ENCODE measurements at places on chromosomes 5 and 9.

- no peak for DNase-seq
Observed at GRCh38 chr5:132257131-132258101, at the start of gene PDLIM4. TSS of gene PDLIM4 (plus strand) at chr5:132257696. CDS start at chr5:132257735, 39 bp downstream.

DNA sequence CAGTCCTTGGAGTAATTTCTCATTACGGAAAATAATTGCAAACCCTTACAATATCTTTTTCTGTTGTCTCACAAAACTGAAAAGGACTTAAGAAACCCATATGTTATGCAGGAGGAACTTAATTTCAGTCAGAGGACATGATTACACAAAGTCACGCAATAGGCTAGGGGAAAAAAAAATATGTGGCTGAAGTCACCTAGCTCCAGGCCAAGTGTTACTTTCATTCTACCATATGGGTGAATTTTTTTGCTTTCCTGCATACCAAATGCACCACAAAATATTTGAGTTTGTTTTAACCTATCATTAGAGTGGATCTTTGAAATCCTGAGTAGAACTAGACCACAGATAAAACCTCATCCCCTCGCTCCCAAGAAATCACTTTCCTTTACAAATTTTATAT lies 523.5 kb downstream of the CAAP1 start:
- DNase-seq, result no peak

DNA sequence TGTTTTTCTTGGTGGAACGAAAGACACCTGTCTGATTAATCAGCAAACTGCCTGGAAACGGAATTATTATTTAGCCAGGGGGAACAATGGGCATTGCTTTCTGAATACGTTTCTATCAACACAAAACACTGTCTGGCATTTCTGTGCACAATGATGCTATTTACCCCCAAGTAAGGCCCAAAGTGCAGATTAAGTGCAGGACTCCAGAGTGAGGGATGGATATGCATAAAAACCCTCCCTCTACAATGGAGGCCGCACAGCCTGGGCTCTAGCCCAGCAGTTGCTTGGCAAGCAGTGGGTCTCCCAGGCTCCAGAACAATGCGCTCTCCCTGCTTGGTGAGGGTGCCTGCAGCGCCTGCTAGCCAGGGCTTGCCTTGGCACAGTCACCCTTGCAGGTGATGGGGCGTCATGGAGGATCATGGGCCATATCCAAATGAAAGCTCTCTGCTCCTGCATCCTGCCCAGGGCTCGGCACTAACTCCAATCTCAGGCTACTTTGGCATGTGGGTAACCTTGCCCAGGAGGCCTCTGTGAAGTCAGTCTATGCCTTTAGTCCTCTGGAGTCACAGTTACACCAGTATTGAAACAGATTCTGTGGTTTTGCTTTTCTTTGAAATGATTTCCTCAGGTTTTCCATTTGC lies 11.5 kb upstream of the SPATA24 start:
- peak; percentile 33 for DNase-seq

DNA sequence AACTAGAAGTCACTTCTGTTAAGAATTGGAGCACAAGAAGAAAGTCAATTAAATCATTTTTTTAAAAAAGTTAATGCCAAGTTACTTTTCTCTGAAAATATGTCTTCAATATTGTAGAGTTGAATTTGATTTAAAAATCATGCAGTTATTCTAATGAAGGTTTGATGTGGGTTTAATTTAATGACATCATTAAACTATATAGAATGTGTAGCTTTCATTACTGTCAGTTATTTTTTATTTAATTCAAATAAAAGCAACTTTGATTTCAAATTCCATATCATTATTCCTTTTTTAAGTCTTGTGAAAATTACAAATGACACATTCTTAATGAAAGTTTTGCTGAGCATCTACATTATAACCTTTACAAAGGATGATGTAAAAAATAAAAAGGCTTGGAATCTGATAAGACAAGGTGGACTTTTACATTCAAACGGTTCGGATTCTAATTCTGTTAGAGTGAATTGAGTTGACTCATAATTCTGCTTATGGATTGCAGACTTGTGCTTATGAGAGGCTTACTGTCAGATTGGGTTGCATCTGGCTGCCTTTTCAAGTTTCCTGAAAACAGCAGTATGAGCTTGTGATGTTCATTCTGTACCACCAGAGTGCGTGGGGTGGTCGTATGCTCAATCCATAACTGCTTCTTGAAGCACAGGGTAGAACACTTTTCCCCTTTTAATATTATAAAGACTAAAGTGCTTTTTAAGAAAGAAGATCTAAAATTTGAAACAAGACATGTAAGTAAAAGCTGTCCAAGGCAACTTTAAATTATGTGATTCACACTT lies 253.0 kb upstream of the ARRDC3 start:
- no peak for DNase-seq

- DNase-seq, result no peak
Observed at GRCh38 chr9:22117511-22118384, 108.6 kb upstream of the CDKN2B start.

DNA sequence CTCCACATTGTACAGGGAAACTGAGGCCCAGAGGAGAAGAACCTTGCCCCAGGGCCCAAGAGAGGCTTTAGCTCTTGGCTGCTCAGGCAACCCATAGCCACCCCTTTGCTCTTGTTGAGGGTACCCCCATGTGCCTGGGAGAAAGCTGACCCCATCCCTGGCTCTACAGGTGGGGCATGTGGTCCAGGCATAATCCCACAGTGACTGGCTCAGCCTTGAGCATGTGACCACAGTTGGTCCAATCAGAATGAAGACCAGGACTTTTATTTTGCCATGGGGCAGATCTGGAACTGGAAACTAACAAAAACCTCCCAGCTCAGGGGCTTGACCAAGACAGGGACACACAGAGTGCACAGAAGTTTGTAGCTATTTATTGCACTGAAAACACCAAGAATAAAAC lies 29.3 kb downstream of the SLC6A7 start:
- DNase-seq, result no peak

DNA sequence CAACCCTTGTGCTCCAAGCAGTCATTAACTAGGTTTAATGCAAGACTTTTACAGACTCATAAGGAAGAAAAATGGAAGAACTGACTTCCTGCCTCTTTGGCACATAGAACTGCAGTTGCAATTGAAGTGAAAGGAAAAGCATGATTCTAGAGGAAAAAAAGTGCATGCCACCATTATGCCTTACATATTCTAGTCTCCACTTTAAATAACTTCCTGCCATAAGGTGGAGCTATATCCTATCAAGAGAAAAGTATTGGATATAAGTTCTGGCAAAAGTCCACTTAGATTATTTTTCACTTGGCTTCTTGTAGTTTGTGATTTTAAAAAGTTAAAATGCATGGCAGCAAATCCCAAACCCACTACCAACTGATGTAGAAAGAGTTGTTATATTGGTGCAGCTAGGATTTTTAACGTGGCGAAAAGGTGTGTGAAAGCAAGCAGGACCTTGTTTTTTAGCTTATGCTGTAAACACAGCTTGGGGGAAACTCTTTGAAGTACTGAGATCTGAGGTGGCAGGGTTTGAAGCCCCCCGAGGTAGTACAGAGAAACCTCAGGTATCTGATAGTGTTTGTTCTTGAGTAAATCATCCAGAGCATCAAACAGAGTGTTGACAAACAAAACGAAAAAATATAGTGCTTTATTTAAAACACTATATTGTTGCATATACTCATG lies 117.9 kb downstream of the ANXA1 start:
- no peak for DNase-seq

DNA sequence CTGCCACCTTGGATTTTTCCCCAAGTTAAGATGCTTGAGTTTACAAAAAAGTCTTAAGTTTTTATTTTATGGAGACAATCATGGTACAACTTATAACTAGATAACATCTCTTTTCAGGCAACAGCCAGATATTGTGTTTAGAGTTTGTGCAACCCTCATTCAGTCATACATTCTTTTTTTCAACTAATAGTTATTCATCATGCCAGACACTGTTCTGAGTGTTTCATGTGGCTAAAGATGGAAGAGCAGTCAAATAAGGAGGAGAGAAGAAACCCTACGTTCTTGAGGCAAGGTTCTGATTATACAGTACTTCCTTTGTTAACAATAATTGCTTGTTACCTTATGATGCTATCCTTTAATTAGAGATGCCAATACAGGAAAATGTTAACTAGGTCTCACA lies 42.1 kb upstream of the ZNF462 start:
- DNase-seq, result no peak

GRCh38 chr9:86045654-86046053 lies 53.7 kb downstream of the GOLM1 start:
- DNase-seq, result no peak

DNA sequence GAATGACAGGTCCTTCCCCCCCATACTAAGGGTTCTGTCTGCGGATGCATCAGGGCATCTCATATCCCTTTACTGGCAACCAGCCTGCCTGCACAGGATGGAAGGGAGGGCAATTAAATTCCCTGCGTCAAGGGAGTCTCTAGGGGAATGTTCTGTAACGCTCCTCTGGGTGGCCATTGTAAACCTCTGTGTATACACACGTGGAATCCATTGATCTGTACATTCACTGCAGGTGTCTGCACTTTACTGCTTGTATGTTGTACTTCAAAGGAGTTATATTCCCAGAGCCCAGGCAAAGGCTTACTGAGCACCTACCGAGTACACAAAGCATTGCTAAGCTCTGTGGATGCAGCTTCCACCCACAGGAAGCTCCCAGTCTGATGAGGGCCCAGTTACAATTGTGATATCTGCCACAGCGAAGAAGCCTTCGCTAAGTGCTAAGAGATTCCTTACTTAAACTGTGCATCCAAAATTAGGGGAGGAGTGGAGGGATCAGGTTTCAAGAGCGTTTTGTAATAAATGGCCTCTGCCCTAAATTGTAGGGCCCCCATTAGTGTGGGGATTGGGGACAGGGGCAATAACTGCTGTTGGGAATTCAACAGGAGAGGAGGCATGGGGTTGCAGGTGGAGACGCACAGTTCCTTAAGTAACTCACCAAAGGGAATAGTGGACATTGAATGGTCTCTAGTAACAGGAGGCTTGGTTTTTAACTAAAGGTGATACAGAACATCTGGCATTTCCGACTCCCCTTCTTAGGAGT lies 1.5 kb upstream of the RETREG1 start:
- DNase-seq, result no peak

DNA sequence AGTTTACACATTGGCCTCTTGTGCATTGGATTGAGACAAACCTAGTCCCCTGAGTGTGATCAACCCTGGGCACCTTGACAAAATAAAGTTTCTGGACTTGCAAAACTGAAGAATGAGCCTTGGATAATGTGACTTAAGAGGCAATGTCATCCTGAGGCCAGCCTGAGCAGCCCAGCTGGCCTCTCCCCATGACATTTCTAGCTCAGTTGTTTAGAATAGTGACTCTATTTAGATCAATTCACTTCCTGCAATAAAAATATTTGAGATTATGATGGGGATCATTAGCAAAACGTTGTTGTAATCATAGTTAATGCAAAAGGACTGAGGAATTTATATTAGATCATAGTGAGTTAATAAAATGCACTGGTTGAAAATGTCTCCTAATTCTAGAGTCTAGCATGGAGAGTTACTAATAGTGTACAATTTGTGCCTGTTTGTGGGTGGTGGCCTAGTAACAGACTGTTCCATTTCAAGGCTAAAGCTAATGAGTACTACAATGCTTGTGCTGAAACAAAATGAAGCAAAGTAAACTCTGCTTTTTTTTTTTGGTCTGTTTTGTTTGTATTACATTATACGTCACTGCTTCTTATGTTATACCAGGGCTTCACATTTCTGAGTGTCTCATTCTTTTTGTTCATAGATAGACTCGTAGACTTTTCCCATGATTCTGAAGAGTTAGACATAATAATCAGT lies 10.9 kb upstream of the RHOBTB3 start:
- DNase-seq, result no peak

GRCh38 chr5:156475182-156476157 lies 148.5 kb downstream of the SGCD start:
- no peak for DNase-seq

GRCh38 chr5:56766926-56767325 lies 48.4 kb upstream of the MAP3K1 start:
- DNase-seq, result no peak

DNA sequence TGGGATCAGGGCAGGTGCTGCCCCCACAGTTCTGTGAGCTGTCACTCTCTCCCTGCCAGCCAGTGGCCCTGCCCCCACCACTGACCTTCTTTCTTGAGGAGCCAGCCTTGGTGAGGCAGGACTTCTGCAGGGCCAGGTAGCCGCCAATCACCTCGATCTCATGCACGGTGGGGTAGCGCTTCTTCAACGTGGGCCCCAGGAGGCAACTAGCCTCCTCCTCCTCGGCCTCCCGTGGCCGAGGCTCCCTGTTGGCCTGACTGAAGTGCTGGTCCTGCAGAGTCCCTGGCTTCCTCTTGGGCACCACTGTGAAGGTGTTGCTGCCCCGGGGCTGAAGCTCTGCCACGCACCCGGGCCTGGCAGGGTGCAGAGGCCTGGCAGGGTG lies 1.6 kb downstream of the TPRN start:
- no peak for DNase-seq

GRCh38 chr5:33848554-33848953 lies 43.2 kb downstream of the ADAMTS12 start:
- no peak for DNase-seq

DNA sequence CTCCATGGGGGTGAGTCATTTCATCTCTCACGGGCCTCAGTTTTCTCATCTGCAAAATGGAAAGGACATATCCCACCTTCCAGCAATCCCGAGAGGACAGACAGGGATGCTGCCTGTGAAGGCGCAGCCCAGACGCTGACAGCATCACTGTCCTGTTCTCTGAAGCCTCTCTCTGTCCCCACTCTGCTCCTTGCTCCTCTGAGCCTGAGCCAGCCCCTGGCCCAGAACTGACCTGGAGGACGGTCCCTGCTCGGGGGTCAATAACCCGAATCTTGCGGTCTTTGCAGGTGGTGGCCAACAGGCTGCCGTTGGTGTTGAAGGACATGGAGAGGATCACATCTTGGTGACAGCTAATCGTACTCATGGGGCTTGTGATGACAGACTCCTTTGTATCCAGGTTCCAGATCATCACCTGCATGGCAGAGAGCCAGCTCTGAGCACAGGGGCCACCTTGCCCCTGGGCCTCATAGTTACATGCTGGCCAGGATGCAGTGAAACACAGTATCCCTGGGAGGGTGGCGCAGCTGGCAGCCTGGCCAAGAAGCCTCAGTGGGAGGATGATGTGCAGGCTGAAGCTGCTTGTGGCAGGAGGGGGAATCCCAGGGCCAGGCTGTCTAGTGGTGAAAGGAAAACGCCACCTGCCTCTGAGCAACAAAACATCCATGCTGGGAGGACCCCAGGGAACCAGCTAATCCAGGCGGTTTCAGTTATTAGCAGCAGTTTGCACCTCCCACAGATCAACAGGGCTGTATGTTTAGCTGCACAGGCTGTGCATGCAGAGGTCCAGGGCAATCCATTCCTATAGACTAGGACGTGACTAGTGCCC lies 14.0 kb upstream of the TRIM14 start:
- DNase-seq, result no peak

DNA sequence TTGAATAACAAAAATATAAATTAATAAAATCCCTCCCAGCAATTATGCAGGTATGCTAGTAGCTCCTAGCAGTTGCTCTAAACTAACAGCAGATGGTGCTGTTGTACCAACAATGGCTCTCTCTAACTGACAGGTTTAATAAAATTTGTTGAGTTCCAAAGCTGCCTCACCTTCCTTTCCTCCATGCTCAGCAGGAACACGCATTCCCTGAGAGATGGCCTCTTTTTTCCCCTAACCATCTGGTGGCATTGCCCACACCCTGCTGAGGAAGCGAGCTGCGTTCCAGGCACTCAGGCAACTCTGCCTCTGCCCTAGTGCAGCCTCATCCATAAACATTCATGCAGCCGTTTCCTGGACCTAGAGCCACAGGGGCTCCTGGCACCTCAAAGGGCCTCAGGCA lies 106.2 kb downstream of the KLHL3 start:
- DNase-seq, result peak; percentile 80

- DNase-seq, result no peak
Observed at GRCh38 chr9:99760421-99760820, 61.3 kb upstream of the NR4A3 start.

- no peak for DNase-seq
Observed at GRCh38 chr9:113205861-113206260, 15.2 kb downstream of the FKBP15 start.

- no peak for DNase-seq
Observed at GRCh38 chr9:99169086-99169485, 52.7 kb downstream of the ALG2 start.
